ENCODE measurements at places on chromosomes 7 and 10.

DNA sequence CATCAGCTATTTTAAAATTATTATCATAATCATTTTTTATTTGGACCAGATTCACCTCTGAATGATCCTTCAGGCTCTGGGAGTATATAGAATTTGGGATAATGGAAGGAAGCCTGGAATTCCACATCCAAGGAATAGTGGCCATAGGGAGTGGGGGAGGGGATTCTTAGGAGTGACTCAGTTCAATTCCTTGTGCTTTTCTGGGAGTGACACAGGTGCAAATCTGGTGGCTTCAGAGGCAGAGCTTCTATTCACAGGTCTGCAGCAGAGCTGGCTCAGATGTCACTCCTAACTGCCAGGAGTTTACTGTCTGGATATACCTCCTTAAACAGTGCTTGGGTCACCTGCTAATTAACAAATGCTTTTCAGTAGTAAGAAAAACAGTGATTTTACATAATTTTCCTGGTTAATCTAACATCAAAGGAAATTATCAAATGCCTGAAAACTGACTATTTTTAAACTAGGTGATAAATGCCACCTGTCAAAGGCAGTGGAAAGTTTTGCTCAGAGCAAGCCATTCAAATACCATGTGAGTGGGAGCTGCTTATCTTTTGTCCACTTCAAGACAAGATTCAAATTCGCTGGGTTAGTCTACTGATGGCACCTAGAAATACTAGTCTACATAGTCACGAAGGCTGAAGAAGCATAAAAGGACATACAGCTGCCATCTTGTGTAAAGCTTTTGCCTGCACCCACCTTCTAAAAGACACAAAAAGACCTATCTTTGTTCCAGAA, 106.7 kb upstream of the LAMB4 start:
- no peak for DNase-seq

GRCh38 chr7:97595439-97595838, 136.4 kb upstream of the TAC1 start:
- no peak for DNase-seq

DNA sequence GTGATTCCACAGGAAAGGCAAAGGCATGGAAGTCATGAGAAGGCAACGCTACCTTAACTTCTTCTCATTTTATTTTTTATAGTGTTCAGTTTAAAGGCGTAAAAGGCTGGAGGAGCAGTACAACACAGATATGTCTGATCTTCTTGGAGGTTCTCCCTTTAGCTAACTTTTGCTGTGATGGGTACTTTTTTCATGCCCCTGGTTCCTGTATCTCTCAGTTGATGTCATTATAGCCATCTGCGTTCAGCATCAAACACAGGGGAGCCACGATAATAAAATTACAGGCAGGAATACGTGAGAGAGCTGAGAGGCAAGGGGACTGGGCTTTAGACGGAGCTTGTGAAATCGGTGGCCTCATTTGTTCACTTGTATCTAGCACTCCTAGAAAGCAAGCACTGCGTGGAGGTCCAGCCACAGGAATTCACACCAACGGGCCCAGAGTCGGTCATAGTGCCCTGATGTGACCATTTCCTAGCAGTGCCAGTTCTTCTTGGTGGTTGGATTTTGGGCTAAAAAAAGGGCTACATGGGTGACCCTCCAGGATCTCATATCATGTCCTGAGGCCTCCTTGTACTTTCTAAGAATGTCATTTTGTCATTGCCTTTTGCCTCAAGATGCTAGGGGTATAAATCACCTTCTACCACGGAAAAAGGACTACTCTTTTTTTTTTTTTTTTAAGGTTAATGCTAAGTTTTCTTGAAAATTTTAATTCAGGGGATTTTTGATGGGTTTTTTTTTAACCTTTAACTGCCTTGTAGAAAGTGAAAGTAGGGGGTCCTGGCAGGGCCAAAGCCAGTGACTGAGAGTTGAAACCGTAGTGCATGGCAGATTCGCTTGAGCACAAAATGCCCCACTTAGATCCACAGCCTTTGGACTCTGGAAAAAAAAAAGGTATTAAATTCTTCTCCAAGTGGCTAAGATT, 191.5 kb downstream of the CELF2 start:
- DNase-seq: no peak

GRCh38 chr7:42070068-42070467, 166.9 kb downstream of the GLI3 start:
- DNase-seq: no peak

DNA sequence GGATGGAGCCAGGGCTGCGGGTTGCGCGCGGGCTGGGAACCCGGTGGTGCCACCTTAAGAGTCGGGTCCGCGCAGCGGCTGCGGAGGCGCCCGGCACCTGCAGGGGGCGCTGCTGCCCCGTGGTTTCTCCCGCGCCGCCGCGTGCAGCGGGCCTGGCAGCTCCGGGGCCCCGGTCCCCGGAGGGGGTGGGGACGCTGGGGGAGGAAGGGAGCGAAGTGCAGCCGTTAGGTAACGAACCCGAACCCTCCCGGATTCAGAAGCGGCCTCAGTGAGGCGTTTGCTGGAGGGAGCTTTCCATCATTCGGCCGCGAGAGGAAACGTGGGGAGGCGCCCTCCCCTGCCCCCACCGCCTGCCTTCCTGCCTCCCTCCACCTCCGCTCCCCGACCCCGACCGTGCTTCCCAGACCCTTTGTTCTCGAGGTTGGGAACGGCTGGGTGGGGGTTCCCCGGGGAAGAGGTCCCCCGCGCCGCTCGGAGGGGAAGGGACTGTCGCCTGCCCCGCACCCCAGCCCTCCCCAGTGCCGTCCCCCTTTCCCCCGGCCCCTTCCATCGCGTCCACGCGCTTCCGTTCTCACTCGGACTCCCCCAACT, 29.6 kb downstream of the SKIDA1 start:
- DNase-seq: peak; percentile 83

DNA sequence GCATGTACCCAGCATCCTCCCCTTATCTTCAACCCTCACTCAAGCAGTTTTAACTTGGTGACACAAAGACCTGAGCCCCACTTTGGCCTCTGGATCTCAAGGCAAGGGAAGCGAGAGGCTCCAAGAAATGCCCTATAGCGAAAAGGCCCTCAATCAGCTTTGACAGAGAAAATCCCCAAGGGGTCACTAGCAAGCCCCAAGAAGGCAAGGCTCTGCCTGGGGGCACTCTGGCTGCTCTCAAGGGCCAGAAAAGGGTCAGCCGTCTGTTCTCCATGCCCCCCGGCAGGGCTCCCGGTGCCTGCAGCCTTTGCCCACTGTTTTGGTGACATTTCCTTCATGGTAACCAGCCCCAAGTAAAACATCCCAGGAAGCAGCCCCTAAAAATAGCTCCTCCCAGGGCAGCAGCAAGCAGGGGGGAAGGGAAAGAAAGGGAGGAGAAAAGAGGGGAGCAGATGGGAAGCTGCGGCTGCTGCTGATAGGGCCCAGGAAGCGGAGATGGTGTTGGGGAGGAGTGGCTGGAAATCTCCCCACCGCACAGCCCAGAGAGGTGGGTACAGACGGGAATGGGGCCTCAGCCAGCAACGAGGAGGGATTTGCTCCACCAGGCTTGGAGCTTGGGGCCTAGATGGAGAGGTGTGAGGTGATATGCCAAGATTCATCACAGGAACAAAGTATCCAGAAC, 7.1 kb downstream of the CAMK2G start:
- no peak for DNase-seq

- DNase-seq: no peak
These were observed 259.0 kb downstream of the ADRA2A start for GRCh38 chr10:111335826-111336225.

GRCh38 chr10:69645296-69646184, 15.5 kb downstream of the FAM241B start:
- no peak for DNase-seq

DNA sequence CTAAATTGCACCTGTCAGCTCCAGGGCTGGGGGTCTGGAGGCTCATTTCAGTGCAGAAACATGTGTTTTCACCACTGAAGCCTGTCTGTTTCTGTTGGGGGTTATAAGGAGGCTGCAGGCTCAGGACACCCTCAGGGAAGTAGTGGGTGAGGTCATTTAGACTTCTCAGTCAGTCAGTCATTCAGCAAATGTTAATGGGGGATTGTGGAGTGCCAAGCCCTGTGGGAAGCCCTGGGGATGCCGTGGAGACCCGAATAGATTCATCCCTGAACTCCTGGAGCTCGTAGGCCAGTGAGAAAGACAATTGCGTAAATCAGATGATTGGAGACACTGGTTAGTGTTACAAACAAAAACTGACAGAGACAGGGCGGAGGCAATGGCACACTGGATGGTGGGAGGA, 19.2 kb downstream of the LHPP start:
- no peak for DNase-seq

- no peak for DNase-seq
These were observed 180.5 kb downstream of the TAX1BP1 start for GRCh38 chr7:27920281-27920946.

DNA sequence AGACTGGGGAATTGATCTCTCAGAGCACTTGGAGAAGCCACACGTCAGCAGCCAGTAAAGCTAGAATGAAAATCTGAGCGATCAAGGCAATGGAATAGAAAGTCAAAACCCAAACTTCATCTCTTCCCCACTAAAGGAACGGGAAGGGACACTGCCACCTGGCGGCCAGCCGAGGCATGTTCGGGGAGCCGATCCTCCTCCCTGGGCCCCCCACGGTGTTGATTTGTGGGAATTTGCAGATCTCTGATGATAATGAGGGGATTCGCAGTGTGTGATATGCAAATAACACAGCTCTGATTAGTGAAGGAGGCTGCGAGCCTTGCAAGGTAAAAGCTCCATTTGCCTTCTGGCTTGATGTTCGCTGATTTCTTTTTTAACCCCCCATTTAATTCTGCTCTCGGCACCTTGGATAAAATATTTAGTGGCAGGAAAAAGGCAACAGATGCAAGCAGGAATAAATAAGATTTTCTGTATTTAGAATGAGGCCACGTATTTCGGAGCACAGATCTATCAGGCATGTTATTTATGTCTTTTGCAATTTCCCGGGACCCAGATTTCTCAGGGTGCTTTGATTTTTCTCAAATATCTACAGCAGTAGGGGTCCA, 258.6 kb downstream of the PAXIP1 start:
- no peak for DNase-seq
